ENCODE measurements at places on chromosomes 3 and 15.

DNA sequence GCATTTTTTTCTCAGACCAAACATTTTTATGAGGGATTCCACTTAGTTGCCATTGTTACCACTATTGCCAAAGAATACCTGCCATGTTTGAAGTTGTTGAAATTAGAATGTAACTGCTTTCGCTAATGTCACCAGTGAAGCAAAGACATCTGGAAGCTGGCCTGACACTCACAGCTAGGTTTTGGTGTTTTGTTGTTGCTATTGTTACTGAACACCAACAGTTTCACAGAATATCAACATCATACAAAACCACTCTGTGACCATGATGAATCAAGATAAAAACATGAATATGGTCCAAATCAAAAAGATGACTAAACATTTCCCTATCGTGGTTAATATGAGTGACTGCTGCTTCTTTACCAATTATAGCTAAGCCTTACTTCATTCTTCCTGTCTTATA lies 6.9 kb upstream of the CFAP20DC start:
- no peak for DNase-seq

DNA sequence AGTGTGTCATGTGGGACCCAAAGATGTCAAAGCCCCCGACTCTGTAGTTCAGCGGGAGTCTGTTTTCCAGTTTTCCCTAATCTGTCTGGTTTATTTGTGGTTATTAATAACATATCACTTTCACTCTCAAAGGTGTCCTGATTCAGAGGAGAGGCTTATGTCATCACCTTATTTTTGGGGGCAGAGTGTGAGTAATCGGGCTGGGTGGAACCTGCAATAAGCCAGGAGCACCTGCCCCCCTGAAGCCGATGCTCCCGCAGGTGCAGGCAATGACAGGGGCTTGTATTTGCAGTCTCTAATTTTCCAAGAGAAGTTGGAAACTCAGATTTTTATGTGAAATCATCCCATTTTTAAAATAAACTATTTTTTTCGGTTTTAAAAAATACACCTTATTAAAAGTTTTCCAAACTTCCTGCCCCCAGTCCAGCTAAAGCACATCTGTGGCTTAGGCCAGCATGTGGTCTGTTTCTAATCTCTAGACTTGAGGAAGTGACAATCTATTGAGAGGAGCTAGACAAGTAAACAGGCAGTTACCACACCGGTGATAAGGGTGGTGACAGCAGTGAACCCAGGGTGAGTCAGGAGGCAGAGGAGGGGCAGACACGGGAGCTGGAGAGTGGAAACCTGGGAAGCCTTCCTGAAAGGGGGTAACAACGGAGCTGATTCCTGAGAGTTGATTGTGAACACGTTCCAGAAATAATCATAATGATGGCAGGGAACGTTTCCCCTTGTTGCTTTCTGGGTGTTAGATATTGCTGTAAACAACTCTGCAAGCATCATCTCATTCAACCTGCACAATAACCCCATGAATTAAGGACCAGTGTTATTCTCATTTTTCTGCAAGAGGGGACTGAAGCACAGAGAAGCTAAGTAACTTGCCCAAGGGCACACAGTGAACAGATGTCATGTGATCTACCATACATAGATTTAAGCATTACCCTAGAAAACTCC lies 37.2 kb downstream of the BHLHE40 start:
- no peak for DNase-seq

- DNase-seq = no peak
Observed at GRCh38 chr3:49803465-49804140, 542 bp downstream of the INKA1 start.

- no peak for DNase-seq
Observed at GRCh38 chr3:50294492-50295403, 2.5 kb upstream of the IFRD2 start.

- no peak for DNase-seq
Observed at GRCh38 chr15:57320631-57321220, 55.6 kb upstream of the CGNL1 start.

DNA sequence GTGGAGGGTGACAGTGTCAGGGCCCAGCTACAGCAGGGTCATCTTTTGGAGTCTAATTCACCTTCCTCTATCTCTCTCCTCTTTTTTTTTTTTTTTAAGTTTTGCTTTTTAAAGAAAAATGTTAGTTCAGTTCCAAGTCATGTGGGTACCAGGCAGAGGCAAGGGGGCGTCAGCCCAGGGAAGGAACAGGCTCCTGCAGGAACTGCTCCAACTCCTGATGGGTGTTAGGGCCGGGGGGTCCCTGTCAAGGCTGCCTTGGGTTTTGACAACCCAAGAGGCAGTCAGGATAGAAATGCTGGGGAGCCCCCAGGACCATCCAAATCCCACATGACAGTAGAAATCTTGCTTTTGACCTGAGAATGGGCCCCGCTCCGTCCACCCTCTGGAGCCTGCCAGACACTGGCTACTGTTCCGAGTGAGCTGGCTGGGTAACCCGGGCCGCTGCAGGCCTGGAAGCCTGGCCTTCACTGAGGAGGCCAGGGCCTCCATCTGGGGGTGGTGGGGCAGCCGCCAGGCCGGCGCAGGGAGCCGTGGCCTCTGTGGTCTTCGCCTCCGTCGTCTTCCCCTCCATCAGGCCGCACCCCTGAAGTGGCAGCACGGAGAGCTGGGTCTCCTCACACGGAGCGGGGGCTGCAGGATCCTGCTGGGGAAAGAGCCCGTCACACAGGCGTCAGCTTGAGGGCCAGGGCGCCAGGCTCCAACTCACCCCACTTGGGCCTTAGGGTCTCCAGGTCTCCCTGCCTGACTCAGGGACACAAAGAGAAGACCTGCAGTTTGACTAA lies 24.2 kb downstream of the RNU5B-1 start:
- no peak for DNase-seq

DNA sequence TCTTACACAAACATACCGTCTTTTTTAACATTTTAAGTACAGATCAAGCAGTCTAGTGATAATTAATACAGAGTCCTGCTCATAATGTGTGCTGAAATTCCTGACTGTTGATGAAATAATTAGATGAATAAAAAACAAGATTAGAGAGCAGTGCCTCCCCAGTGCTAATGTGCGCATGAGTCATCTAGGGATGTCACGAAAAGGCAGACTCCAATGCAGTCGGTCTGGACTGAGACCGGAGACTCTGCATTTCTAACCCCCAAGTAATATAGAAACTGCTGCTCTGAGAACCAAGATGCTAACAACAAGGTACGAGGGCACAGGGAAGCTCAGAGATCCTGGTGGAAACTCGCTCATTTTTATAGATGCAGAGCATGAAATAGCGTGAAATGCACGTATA lies 61.4 kb downstream of the COL8A1 start:
- DNase-seq = no peak

DNA sequence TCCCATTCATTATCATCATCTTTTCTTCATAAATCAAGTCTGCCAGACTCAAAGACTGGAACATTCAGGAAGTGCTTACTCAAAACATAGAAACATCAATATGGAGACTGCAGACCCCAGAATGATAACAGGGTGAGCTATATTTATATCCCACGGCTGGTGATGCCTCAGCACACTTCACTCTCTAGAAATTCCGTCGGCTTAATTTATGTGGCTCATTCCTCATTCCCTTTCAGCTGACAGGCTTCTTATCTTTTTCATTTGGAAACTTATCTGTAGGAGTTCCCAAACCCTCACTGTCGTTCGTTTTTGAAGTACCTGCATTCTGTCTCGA lies 45.5 kb downstream of the RFTN1 start:
- no peak for DNase-seq

- DNase-seq = no peak
Observed at GRCh38 chr3:46706771-46707582, 5.8 kb downstream of the TMIE start.

DNA sequence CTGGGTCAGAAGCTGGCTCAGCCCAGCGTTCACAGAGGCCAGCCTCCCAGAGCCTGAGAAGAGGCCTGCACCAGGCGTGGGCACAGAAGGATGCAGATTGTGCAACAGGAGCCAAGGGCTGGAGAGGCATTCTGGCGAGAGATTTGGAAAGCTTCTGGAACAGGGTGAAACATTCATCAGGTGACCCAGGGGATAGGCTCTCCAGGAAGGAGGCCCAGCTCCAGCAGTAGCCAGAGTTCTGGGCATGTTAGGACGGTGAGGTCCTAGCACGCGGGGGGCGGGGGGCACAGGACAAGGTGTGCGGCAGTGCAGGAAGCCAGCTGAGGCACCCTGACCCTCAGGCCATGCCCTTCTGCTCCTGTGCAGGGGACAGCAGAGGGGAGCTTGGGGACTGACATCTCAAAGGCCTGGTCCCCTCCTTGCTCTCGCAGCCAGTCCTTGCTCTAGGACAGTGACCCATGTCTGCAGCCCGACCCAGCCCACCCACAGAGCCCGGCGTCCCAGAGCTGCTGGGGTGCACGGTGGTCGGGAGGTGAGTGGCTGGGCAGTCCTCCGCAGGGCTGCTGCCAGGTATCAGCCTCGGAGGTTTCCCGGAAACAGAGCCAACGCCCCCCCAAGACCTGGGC lies 111.7 kb upstream of the KLF13 start:
- DNase-seq = no peak

DNA sequence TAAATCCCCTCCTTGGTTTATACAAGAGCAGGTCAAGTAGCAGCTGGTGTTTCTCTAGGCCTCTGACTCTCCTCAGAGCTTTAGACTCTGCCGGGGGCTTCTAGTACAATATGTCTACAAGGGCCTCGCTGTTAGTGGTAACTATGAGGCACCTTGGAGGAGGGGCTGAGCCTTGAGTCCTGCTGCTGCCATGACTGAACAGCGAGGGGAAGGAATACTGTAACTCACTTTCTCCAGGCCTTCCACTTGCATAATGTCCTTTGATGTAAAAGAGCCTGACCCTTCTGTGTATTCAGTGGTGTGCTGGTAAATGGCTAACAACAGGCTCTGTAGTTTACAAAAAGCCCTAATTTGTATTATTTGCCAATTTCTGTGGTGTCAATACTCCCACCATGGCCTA lies 27.8 kb downstream of the DRD3 start:
- DNase-seq = no peak

GRCh38 chr3:103894162-103894822 lies 1459.5 kb downstream of the ZPLD1 start:
- no peak for DNase-seq

GRCh38 chr15:98503970-98504369 lies 144.4 kb upstream of the IGF1R start:
- no peak for DNase-seq

DNA sequence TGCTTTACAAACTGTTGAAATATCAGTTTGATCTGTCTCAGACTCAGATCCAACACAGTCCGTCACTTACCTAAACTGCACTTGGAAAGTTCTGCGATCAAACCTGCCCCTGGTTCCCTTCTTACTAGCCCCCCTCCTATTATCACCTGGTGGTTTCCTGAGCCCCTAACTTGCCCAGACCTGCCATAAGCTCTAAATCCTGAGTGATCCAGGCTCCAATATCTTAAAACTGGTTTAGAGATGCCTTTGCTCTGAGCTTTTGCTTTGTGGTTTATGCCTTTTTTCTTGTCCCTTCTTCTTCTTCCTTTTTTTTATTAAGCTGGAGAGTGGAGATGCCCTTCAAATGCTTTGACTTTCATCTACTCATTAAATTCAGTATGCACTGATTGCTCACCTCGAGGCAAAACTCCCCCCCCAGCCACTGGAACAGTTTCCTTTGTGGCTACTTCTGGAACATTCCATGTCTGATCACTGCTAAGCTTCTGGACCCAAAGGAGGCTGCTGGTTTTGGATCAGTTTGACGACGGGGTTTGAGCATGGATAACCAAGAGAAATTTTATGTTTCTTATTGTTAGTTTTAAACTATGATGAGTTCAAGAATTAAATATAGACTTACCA lies 3.5 kb upstream of the ITGB5 start:
- DNase-seq = no peak
